ENCODE measurements at places on chromosomes 13 and 19. TPM values are rescaled to one million over a fixed set of nuclear protein-coding genes. Genes with fewer than 3 reads are reported as not detected.

ZNF765 gene
- total RNA-seq = 18.5 TPM

GZMM gene
- 0.54 TPM for total RNA-seq

ZNF443 gene
- total RNA-seq = 3.4 TPM

FLT1 gene
- 44.6 TPM for total RNA-seq

ADAT3 gene
- 3.9 TPM for total RNA-seq

PRR19 gene
- not detected for total RNA-seq

TEX30 gene
- total RNA-seq = 8.0 TPM

FPR2 gene
- total RNA-seq = 2.2 TPM

PPFIA3 gene
- 5.0 TPM for total RNA-seq

SBK2 gene
- total RNA-seq = not detected

DNA sequence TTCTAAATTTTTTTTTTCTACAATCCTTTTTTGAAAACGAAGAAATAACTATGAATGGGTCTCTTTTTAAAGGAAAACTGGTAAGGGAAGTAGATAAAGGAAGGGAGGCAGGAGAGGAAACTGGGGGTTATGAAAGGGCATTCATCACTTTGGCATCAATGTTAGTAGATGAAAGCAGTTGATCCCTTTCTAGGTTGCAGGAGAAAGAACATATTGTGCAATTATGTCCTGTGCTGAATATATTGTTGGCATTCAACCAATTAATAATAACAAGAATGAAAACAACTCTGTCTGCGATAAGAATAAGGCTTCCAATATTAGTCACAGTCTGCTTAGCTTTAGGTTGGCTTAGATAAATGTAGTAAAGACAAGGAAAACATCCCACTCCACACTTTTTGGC is 796.8 kb upstream of the KLHL1 start:
- DNase-seq = no peak

- DNase-seq = peak; percentile 74
Observed at GRCh38 chr19:51688671-51689571, 4.2 kb upstream of the SPACA6 start.

DNA sequence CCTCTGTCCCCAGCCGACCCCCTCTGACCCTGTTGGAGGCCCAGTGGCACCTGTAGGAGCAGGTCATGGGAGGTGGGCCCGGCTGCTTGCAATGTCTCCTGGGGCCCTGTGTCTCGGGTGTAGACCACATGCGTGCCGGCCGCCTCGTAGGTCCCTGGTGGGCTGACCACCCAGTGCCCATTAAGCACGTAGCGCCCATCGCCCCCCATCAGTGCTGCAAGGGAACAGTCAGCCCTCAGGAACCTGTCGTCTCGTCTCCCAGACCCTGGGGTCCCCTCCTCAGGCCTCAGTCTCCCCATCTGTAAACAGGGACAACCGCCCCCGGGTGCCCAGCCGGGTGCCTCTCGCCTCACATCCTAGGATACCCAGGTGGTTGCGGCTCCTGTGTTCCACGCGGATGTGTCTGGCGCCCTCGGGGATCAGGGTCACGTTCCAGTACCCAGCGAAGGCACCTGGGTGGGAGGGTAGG is 5.6 kb downstream of the ADAMTSL5 start:
- DNase-seq = no peak

- DNase-seq = no peak
Observed at GRCh38 chr19:54431255-54431838, 16.1 kb downstream of the TTYH1 start.

GRCh38 chr19:28608292-28608691 is 604.7 kb downstream of the UQCRFS1 start:
- DNase-seq = no peak

DNA sequence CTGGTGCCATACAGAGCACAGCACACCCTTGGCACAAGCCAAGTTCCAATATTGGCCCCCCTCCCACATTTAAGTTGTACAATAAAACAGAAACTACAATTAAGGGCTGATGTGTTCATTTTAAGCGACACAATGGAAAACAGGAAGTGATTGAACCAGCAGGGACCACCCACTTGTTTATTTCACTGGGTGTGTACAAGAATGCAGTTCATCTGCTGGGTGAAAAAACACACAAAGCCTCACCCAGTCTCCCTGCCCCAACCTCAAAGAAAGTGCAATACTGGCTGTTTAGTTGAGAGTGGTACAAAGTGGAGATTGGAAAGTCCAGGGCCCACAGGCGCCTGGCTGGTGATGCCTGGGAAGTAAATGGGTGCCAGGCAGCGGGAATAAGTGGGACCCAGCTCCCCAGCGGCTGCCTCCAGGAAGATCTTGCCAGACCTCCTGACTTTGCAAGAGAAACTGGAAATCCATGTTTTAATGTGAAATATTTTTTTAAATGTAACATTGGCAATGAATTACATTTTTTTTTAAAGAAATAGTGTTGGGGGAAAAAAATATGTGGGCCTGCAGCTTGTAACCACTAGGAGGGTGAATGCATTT is 322.1 kb downstream of the ZNF536 start:
- DNase-seq = no peak

- DNase-seq = no peak
Observed at GRCh38 chr13:20363603-20364002, 131.5 kb upstream of the GJB6 start.

GRCh38 chr13:97266772-97267417 is 44.8 kb downstream of the MBNL2 start:
- no peak for DNase-seq

DNA sequence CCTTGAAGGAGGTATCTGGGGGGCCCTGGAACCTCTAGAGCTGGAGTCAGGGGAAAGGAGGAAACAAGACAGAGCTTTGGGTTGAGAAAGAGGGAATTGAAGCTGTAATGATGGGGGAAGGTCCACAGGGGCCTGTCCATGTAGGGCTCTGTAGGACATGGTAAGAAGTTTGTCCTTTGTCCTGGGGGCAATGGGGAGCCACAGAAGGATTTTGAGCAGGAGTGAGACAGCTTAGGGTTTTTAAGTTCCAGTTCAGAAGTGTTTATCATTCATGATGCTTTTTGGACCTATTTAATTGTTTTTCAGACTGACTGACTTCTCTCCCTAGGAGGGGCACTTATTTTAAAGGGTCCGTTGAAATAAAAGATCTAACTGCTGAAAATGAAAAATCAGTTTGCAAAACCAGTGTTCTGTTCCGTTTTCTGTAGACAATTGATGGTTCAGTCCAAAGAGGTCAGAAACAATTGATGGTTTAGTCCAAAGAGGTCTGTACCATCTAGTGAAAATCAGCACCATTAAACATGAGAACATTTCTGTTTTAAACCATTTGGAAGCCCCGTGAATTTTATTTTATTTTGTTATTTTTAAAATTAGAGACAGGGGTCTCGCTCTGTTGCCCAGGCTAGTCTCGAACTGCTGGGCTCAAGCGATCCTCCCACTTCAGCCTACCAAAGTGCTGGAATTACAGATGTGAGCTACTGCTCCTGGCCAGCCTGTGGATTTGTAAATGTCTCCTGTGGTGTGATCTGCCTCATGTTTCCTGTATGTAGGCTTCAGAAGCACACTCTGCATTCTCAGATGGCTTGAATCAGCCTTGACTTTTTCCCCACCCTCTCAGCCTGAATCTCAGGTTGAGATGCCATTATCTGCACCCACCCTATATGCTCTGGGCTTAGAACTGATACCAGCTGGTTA is 8.4 kb downstream of the PLD3 start:
- no peak for DNase-seq

GRCh38 chr13:27120811-27121210 is 50.8 kb downstream of the USP12 start:
- no peak for DNase-seq

DNA sequence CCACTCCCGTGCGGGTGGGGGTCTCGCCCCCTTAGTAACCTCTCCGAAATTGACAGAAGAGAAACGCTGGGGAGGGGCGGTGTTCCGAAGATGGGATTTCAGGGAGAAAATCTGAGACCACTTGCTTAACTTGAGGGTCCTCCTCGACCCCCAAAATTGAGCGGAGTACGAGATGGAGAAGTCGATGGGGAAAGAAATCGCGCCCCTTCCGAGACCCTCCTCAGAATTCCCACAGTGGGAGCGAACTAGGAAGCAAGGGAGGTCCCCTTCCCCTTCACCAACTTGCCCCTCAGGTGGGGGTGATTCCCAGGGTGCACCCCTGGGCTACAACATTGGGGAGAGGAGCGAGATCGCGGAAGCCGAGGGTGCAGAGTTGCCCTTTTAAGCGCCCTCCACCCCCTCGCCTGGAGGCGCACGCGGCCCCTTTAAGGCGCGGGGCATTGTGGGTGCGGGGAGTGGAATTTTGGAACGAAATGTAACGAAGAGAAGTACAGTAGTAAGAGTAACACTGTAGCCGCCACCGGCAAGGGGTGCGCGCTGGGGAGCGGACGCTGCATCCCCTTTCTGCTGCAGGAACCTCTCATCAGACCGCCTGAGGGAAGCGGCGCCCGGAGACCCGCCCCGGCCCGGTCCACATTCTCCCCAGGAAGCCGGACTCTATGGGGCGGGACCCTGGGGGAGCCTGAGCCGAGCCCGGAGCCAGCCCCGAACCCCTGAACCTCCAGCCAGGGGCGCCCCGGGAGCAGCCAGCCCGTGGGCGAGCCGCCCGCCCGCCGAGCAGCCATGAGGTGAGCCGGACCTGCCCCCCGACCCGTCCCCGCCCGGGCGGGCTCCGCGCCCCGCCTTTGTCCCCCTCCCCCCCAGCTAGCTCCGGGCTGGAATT is at the start of gene VASP:
TSS of gene VASP (plus strand) at position 491 of the 883 bp plus-strand sequence. CDS start at position 784, 293 bp downstream.
- peak; percentile 47 for DNase-seq

DNA sequence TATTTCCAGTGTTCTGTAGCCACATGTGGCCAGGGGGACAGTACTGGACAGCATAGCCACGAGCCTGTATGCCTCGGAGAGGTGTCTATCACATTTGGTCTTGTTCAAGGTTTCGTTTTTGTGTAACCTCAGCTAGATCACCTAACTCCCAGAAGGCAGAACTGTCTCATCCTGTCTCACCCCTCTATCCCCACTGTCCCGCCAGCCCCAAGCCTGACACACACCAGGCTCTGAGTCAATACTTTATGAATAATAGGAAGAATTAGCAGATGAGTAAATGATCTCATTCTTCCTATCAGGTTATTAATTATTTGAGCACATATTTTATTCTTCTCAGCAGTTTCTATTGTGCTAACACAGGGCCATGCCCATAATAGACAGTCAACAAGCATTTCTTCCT is 132.2 kb downstream of the NUFIP1 start:
- DNase-seq = no peak

DNA sequence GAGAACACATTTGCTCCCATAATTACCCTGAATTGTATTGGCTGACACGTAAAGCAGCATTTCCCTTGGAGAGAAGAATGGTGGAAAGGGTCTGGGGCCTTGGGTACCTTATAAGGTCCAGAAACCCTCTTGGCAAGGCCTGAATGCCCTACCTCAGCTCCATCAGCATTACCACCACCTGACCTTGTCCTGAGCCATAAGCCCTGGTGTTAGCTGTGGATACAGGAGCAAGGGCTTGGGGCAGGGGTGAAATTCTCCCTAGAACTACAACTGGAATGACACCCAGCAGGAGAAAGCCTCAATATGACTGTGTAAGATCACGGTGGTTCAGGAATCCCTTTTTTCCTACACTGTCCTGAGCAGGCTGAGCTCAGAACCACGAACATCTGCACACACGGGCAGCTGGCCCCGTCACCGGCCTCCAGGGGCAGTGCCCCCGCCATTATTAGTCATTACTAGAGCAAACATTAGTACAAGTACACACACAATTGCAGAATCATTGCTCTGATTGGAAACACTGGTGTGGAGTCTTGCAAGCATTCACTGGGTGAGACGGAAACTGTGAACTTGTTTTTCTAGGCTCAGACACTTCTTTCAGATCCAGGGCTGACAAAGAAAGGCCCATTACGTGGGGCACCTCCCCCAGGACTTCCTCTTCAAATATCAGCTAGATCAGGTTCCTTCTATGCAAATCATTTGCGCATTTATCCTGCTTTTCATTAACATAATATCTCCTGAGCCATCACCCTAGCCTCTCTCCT is 26.8 kb upstream of the MTIF3 start:
- DNase-seq = no peak

GRCh38 chr13:94827566-94827965 is 115.2 kb upstream of the SOX21 start:
- no peak for DNase-seq

- DNase-seq = no peak
Observed at GRCh38 chr13:52048516-52048915, 24.0 kb downstream of the UTP14C start.

DNA sequence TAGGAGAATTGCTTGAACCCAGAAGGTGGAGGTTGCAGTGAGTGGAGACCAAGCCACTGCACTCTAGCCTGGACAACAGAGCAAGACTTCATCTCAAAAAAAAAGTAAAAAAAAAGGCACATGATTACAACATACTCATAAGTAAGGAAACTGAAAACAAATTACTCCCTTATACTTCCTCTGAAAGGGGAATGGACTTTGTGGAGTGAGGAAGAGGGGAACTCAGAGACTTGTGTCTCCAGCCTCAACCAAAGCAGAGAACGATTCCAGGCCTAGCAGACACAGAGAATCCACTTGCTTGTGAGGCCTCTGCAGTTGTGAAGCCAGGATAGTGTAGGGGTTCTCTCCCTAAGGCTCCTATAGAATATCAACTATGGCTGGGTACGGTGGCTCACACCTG is 4.3 kb upstream of the LATS2 start:
- no peak for DNase-seq

GRCh38 chr13:110249326-110249725 is 57.6 kb downstream of the COL4A1 start:
- DNase-seq = no peak

DNA sequence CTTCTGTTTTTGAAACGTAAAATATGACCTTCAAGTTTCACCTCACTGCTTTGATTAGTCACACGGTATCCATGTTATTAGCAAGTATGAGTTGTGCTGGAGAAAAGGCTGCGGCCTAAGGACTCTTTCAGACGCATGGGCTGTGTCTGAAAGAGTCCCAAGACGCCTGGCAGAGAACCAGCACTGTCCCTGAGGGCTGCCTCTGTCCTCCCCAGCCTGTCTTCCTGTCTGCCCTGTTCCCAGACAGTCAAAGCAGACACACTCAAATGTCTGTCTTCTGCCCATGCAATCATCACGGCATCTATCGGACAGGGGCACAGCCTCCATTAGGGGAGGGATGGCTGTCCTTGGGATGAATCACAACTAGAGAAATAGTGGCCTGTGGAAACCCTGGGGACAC is 65.5 kb downstream of the DPY19L3 start:
- no peak for DNase-seq

GRCh38 chr13:20580257-20580656 is 13.3 kb downstream of the IFT88 start:
- no peak for DNase-seq

Measured in thoracic aorta (tissue), 2 donors.